ENCODE measurements at places on chromosomes 2 and 18.

GRCh38 chr2:225104971-225105370, 62.7 kb upstream of the DOCK10 start:
- DNase-seq: no peak

DNA sequence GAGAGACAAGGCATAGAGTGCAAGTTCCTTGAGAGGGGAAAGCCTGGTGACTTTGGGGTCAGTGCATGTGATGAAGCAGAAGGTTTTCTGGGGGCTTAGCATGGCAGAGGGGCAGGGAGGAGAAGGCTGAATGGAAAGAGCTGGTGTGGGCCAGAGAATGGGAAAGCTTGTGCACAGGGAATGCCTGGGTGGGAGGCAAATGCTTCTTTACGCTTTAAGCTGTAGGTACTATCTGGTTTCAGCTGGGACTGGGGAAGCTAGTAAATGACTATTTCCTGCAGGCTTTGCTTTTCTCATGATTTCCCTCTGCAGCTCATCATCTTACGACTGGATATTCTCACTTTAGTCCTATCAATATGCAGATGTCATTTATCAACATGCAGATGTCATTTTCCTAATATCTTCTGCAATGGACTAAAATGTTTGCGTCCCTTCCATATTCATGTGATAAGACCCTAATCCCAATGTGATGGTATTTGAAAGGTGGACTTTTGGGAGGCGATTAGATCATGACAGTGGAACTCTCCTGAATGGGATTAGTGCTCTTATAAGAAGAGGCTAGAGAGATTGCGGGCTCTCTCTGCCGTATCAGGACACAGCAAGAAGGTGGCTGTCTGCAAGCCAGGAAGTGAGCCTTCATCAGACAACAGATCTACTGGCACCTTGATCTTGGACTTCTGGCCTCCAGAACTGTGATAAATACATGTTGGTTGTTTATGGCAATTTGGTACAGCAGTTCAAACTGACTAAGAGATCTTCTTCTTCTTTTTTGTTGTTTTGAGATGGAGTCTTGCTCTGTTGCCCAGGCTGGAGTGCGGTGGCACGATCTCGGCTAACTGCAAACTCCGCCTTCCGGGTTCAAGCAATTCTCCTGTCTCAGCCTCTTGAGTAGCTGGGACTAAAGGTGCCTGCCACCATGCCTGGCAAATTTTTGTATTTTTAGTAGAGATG, 50.1 kb downstream of the MYCN start:
- no peak for DNase-seq

GRCh38 chr2:76867854-76868253, 654.3 kb downstream of the LRRTM4 start:
- DNase-seq: no peak

DNA sequence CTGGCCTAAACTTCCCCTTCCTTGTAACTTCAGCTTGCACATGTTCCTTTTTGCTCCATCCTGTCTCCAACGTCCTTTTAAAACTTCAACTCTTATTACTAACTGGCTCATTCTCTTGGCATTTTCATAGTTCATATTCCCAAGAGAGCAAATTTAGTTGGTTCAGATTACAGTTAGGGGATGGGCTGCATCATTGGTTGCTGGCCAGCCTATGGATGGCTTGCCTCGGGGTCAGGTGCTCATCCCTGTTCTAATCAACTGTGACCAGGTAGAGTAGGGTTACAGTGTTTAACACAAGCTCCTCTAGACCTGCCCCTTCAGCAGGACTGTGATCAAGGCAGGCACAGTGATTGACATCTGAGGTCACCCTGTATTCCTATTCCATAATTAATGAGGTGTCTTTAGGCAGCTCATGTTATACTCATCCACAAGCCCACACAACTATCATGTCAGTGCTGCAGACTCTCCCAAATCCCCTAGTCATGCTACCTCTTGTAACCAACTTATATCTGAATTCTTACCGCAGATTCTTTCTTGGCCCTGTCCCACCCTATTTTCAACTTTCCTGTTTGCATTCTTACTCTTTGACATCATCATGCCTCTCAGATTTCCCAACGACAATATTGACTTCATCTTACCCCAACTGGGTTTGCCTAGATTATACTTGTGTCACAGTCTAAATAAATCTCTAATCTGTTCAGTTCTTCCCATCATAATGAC, 293.3 kb downstream of the MTX2 start:
- DNase-seq: no peak

DNA sequence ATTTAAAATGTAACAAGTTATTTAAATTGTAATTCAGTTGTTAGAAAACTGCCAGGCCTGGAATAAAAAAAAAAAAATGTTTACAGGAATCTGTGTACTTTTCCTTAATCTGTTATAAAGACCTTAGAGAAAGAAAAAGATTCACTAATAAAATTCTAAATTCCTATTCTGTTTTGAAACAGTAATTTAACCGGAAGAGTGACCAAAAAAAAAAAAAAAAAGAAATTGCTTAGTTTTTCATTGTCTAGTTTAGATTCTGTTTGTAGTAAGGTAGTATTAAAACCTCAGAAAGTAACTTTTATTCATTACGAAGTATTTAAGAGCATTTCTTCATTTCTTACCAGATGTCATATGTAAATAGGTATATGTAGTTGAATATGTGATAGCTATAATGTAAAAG, 2.5 kb downstream of the REL start:
- no peak for DNase-seq

GRCh38 chr2:24892928-24893327, 27.1 kb downstream of the ADCY3 start:
- DNase-seq: no peak

GRCh38 chr18:10878703-10879102, 270.7 kb downstream of the PIEZO2 start:
- no peak for DNase-seq

DNA sequence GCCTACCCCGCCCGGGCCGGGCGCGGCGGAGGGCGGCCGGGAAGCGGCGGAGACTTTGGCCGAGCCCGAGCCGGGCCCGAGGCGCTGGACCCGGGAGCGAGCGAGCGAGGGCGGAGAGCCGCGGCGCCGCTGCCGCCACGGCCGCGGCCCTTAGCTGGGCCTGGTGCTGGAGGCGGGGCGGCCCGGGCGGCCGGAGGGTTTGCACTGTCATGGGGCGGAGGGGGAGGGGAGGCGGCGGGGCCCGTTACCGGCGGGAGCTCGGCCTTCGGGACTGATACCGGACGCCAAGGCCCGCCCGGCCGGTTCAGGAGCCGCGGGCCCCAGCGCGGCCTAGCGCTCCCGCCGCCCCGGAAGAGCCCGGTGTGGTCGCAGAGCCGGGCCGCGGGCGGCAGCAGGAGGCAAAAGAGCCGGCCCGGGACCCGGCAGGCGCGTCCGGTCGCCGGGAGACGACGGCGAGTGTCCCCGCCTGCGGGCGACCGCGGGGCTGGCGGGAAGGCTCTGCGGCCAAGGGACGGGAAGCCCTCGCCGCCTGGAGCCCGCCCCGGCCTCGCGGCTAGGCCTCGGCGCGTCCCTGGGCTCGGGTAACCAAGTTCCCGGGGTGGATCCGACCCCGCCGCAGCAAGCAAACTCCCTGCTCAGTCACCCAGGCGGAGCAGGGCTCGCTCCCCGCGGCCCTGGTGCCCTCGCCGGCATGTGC, 697 bp downstream of the KCMF1 start:
- DNase-seq: no peak

GRCh38 chr2:182763311-182763912, 47.4 kb downstream of the DNAJC10 start:
- peak; percentile 27 for DNase-seq

DNA sequence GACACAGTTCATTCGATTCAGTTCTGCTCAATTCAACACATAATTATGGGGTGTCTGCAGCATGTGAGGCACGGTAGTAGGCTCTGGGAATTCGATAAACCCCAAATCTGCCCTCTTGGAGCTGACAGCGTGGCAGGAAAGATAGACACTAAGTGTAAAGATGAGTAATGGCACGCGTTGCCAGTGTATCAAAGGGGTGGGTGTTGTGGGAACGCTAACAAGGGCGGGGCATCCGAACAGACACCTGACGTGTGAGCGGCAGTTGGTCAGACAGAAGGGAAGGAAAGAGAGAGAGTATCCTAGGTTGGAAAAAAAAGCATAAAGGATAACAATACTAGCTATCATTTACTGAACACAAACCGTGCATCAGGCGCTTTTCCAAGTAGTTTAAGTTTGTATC, 125.7 kb upstream of the HAAO start:
- DNase-seq: no peak

- DNase-seq: no peak
Measured at GRCh38 chr2:4529738-4530137, 826.4 kb downstream of the DCDC2C start.

- no peak for DNase-seq
Measured at GRCh38 chr2:233261819-233262555, 10.5 kb downstream of the ATG16L1 start.

DNA sequence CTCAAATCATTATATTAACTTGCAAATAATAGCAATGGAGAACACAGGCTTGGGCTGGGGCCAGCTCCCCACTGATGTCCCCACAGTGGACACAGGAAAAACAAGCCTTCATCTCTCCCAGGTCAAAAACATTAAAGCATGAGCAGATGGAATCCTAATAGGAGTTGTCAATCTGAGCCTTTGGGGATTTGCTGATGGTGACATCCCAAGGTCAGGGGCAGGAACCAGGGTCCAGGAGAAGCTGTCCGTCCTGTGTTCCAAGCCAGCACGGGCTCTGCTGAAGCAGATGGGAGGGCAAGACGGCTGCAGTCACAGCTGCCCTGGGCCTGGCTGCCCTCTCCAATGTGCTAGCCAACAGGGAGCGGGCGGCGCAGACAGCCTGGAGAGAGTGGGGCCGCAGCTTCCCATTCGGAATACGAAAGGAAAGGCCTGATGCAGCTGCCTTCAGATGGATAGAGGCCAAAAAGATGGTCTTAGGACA, 135.5 kb downstream of the NDUFA10 start:
- no peak for DNase-seq

- DNase-seq: no peak
Measured at GRCh38 chr2:42492691-42493467, 903 bp downstream of the KCNG3 start.

- DNase-seq: no peak
Measured at GRCh38 chr2:150769421-150769820, 282.0 kb upstream of the RND3 start.

GRCh38 chr2:8633735-8634313, 48.0 kb upstream of the ID2 start:
- DNase-seq: no peak

DNA sequence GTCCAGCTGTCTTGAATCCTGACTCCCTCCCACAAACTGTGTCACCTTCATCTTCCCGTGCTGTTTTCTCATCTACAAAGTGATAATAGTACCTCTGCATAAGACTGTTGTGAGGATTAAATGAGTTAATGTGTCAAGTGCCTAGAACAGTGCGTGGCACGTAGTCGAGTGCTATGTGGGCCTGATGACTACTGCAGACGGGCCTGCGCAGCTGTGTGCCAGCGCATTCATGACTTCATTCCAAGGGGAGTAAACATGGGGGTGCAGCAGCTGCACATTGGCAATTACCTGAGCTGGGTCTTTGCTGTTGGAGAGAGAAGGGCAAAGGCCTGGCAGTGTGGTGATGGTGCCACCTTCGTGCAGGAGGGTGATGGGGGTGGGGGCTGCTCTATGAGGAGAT, 5.0 kb downstream of the TEX44 start:
- DNase-seq: no peak

DNA sequence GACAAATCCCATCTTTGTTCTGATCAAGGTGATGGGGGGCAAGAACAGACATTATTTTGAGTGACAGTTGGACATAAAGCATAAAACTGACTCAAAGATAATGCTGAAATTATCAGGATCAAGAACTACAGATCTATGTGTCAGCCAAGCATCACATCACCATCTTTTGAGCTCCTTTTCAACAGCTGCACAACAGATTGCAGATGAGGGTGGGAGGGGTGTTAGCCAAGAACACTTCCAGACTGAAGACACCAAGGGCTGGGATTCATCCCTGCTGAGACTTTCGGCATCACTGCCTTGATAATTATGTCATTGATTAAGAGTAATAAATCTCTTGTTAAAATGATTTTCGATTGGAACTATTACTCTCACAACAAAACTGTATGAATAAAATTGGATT, 191.5 kb upstream of the NETO1 start:
- no peak for DNase-seq

- DNase-seq: no peak
Measured at GRCh38 chr2:178478130-178478438, 316 bp downstream of the FKBP7 start.

- DNase-seq: peak; percentile 78
Measured at GRCh38 chr18:13540477-13541182, 185.7 kb downstream of the FAM210A start.

DNA sequence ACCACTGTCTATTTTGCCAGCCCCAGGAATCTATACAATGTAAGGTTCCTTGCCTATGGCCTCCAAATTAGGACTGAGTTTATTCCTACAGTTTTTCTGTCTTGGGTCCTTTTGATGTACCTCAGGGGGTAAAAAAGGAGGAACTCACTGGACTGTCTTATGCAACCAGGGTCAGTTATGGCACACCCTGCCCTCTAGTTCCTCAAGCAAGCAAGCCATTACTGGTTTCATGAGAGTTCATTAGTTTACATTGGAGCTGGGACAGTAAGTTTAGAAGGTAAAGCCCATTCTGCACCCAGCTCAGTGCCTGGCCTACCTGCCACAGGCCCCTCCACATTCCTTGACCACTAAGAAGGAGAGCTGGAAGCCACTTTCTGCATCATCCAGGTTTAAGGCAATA, 68.7 kb upstream of the WIPF1 start:
- DNase-seq: no peak

- DNase-seq: no peak
Measured at GRCh38 chr2:47503481-47504070, 100.6 kb downstream of the MSH2 start.

DNA sequence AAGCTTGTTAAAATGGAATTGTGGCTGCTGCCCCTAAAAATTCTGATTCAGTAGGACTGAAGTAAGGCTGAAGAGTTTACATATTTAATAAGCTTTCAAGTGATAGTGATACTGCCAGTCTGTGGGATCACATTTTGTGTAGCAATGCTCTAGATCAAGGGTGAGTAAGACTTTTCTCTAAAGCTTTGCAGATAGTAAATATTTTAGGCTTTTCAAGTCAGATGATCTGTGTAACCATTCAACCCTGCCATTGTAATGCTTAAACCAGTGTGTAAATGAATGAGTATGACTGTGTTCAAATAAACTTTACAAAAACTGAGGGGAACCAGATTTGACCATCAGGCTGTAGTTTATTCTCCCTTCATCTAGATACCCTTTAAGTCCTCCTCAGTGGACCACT, 92.7 kb downstream of the PIK3C3 start:
- DNase-seq: no peak

DNA sequence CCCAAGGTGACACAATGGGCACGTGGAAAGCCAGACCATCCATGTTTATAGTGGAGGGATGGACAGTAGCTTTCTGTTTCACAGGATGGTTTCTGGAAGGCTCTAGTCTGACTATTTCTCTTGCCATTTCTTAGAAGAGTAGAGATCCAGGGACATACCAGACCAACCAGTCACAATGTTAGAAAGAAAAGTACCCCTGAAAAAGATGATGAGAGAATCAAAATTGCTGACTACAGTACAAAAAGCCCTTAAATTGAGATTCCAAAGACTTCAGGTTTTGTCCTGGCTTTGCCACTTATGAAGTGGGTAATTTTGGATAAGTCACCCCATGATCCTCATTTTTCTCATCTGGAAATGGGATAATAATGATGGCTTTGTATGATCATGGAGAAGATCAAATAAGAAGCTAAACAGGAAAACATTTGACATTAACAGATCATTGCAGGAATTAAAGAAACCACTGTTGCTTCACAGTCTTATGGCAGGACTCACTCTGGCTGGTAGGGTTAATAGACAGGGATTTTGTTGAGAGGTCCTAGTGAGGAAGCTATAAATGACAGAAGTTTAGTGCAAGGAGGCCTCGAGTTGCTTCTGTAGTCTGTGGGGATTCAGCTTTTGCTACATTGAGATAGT, 386.0 kb downstream of the IRS1 start:
- no peak for DNase-seq

- DNase-seq: no peak
Measured at GRCh38 chr2:236014408-236015131, 153.6 kb downstream of the GBX2 start.
